ENCODE measurements at places on chromosomes 4 and X.

GRCh38 chrX:119481323-119481801 lies 13.1 kb downstream of the SLC25A5 start:
- DNase-seq: no peak

- DNase-seq: no peak
Measured at GRCh38 chrX:19096586-19096985, 25.7 kb downstream of the ADGRG2 start.

DNA sequence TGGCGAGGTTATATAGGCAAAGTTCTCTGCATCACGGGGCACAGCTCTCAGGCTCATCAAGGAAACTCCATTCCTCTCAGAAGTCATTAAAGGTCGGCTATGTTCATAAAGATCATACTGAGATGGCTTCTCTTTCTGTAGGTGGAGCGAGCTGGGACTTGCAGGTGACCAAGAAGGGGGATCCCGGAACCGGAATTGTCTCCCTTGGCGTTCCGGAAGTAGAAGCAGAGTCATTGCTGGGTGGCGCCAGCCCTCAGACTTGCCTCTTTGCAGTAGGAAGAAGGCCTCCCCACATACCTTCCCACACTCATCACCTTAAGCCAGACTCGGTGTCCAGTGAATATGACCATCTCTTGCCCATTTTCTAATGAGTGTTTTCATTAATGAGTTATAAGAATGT lies 17.9 kb upstream of the HPGD start:
- DNase-seq: no peak

DNA sequence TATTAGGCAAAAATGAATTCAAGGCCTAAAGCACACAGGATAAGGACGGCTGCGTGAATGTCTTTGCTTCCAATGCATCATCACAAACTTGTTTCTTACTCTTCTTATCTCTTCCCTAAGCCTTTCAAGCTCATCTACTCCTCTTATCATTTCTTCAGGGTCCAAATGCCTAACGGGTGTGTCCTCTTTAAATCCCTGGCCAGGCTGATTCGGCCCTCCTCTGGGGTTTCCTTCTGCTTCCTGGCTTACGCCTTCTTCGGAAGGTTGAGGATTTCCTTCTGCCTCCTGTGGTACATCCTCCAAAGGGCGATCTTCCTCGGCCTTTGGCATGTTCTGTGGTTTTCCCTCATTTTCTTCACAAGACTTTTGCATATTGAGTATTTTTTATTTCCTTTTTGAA lies 1.3 kb downstream of the TCEAL8 start:
- DNase-seq: no peak

DNA sequence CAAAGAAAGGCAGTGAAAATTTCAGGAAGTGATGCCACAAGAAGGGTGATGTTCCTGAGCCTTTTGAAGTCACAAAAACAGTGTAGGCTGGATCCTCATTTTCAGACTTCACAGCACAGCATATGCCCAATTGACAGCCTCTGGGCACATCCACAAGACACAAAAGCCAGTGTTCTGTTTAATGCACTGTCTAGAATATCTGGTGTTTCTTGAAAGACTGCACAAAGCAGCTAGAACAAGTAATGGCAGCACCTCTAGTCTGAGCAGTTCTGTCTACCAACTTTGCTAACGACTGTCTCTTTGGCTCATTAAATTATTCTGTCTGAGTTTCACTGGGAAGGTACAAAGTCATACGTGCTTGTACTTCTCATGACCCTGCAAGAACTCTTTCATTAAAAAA lies 417.1 kb upstream of the GALNT7 start:
- no peak for DNase-seq

GRCh38 chrX:120549483-120550452 lies 11.0 kb downstream of the CUL4B start:
- peak; percentile 39 for DNase-seq

DNA sequence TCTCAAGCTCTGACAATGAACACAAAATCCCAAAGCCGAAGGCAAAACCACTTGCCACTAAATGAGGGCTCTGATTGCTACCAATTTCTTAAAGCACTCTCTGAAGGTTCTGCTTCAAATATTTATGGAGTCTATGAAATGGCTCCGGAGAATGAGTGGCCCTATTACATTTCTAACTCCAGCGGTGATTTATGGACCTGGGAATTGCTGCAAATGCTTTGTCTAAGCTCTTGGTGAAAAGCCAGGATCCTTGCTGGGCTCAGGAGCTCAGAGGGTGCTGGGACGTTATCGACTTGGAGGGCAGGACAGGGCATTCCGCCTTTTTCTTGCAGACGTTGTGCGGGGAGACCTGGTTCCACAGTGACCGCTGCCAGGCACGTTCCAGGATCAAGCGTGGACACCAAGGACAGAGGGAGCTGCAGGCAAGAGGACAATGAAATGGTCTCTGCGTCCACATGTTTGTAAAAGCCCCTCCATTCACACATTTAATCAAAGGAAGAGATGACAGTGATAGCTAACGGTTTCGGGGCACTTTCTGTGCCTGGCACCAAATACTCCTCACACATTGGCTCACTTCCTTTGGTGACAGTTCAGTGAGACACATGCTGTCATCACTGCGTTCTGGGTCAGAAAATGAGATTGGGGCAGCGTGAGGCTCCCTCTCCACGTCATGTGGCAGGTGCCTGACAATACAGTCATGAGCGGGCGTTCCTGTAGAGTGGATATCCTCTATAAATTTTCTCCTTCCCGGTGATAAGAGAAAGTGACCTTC lies 58.8 kb downstream of the C4orf50 start:
- DNase-seq: no peak

DNA sequence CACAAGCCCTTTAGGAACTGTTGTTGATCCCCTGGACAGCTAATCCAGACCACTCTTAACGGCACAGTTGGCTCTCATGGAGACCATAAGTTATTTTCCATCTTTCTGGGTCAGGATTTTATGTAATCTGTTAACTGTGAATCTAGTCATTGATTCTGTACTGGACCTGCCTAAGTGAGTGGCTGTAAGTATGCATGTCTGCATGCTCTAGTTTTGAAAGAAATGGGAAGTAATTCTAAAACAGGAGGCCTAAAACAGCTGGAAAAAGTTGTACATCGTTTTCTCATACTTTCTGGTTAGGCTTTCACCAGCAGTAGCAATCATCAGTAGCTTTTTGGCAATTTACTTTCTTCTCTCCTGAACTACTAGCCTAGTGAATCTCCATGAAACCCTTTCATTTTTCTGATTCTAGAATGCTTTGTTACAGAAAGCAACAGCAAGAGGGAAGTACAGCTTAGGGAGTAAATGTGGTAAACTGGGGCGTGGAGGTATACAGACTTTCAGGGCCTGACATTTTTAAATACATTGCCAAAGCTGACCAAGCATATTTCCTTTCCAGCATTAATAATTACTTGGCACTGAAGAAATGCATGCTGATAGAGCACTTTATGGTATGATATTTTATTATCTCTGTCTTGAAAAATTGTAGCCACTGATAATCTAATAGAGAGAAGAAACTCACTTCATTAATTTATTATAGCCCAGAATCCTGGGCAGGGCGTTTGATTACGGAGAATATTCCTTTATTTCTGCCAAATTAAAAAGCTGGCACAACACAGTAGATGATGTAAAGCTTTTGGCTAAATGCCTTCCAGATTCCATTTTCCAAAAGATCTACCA lies 202.7 kb downstream of the BANK1 start:
- no peak for DNase-seq

GRCh38 chr4:41360921-41361793 lies 104.4 kb downstream of the UCHL1 start:
- DNase-seq: no peak

- DNase-seq: no peak
Measured at GRCh38 chr4:108493596-108493931, 126.8 kb upstream of the RPL34 start.

GRCh38 chr4:116122124-116122523 lies 963.3 kb downstream of the TRAM1L1 start:
- DNase-seq: no peak

- no peak for DNase-seq
Measured at GRCh38 chr4:163591614-163592020, 97.1 kb downstream of the TMA16 start.

- no peak for DNase-seq
Measured at GRCh38 chrX:131477498-131477897, 66.4 kb upstream of the OR13H1 start.

DNA sequence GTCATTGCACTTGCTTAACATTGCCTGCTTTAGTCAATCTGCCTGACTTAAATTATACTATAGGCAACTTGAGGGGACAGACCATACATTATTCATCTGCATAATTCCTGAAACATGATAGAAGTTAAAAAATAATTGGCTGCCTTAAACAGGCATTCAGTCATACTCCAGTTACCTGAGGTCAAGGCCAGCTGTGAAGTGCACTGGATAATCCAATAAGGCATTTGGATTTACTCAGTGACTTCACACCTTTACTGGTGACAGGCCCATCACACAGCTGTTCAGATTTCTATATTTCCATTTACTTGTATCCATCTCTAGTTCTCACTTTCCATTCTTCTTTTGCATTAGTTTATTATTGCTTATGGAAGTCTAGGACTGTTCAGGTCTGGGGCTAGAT lies 2341.6 kb downstream of the PCDH7 start:
- DNase-seq: no peak

GRCh38 chrX:41634284-41634683 lies 54.5 kb upstream of the GPR34 start:
- no peak for DNase-seq

GRCh38 chrX:45697591-45697990 lies 496.9 kb upstream of the DIPK2B start:
- DNase-seq: no peak

DNA sequence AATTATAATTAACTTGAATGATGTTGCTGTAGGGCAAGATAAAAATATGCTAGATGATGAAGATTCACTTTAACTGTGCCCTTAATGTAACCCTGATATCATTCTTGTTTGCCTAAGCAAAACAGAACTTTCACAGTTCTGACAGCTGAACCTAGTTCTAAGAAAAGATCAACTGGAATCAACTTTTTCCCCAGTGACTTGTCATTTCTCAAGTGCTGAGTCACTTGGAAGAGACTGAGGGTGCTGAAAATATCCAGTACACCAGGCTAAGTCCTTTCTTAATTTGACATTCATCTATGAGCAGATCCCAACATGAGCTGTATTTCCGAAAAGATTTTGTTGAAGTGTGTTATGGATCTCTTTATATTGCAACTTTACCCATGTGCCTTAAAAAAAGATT lies 140.4 kb downstream of the MID1IP1 start:
- no peak for DNase-seq

DNA sequence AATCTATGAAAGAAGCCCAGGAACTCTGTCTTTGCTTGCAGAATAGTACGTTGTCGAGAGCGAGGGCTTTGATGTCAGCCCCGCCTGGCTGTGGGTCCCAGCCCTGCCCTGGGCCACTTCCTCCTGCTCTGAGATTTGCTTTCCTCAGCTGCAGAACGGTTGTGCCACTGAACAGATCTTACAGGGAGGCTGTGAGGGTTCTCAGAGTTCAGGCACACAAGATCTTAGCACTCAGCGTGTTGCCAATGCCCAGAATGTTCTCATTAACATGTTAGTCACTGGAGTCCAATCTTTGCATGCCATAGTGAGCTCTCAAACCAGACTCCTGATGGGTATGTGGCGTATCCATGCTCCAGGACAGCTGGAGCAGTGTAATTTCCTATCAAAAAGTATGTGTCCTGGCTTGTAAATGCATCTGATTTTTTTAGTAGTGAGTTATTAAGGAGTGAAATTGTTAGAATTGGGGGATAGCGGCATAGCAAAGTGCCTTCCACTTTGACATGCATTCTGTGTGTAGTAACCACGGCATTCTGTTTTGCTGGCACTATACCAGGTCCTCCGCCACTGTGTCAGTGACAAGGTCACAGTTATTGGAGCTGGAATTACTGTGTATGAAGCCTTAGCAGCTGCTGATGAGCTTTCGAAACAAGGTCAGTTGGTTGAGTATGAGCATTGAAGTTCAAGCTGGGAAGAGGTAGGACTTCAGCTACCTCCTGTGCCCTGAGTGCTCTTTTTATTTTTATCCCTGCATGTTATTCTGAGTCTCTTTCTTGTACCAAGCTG lies 31.6 kb downstream of the TKTL1 start:
- no peak for DNase-seq

DNA sequence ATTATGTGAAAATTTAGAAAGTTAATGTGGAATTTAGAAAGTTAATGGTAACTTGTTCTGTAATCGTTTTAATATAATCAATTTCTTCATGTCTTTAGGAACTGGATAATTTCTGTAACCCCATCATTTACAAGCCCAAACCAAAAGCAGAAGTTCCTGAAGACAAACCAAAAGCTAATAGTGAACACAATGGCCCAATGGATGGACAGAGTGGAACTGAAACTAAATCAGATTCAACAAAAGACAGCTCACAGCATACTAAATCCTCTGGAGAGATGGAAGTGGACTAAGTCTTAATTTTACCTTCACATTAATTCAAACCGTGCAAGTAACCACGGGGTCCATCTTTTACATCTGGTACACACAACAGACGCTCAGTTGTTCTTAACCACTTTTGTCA lies 48.1 kb upstream of the PLK4 start:
- no peak for DNase-seq

DNA sequence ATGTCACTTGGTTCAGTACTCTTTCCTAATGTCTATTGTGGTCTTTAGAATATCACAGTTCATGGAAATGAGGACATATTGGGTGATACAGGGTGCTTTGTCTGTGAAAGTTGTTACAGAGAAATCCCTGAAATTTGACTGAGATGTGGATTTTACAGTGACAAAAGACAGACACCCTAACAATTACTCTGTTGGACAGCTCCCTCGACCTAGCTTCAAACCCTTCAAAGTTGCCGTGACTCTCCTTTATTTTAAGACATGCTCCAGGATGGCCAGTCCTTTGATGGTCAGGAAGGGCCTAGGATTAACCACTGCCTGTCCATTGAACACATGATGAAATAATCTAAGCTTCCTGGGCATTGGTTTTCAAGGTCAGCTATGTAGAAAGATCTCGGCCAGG lies 4.0 kb downstream of the DCX start:
- no peak for DNase-seq

DNA sequence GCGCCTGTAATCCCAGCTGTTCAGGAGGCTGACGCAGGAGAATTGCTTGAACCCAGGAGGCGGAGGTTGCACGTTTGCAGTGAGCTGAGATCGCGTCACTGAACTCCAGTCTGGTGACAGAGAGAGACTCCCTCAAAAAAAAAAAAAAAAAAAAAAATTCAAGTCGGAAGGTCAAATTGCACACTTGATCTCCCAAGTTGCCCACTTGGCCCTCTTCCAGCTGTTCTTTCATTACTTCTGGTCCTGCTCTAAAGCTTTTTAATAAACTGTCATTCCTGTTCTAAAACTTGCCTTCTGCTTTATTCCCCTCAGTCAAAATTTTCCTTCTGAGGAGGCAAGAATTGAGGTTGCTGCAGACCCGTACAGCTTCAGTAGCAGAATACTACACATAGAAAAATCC lies 2358.0 kb downstream of the ARAP2 start:
- DNase-seq: no peak
